Left renal pelvis (tissue), 4 donors: ENCODE measurements at places on chromosomes 4 and X.

GRCh38 chrX:9355739-9356138, 109.1 kb upstream of the TBL1X start:
- DNase-seq = no peak

DNA sequence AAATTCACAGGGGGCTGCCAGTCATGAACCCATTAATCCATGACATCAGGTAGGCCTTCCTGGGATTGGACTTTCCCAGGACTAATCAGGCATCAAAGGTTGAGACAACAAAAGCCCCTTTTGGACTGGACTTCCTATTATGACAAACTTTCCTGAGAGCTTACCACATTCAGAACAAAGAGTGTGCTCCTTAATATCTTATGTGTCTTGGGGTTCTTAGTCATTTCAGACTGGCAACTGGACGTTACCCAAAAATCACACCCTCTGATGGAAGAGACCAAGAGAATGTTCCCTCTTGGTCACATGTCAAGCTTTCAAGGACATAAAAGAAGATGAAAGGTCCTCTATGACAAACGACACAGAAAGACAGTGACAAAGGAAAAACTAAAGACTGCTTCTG, 31.6 kb upstream of the PPP1R2C start:
- DNase-seq = no peak

DNA sequence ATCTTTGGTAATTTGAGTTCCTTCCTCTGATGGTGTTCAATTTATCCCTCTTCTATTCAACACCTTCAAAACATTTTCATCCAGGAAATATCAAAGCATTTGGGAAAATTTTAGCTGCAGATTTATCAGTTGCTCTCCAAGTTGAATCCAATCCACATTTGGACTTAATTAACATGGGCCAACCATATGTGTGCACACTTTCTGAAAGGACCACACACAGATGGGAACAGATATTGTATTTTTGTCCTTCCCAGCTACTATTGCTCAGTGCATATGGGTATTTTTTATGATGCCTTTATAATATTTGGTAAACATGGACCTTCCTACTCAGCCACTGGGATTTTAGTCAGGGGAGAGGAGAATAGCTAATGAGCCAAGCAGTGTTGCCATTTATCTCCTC, 65.2 kb downstream of the GLRA2 start:
- no peak for DNase-seq

GRCh38 chr4:147942729-147943128, 210.8 kb downstream of the ARHGAP10 start:
- no peak for DNase-seq

- no peak for DNase-seq
Observed at GRCh38 chr4:185654311-185654710, 119.0 kb upstream of the PDLIM3 start.

DNA sequence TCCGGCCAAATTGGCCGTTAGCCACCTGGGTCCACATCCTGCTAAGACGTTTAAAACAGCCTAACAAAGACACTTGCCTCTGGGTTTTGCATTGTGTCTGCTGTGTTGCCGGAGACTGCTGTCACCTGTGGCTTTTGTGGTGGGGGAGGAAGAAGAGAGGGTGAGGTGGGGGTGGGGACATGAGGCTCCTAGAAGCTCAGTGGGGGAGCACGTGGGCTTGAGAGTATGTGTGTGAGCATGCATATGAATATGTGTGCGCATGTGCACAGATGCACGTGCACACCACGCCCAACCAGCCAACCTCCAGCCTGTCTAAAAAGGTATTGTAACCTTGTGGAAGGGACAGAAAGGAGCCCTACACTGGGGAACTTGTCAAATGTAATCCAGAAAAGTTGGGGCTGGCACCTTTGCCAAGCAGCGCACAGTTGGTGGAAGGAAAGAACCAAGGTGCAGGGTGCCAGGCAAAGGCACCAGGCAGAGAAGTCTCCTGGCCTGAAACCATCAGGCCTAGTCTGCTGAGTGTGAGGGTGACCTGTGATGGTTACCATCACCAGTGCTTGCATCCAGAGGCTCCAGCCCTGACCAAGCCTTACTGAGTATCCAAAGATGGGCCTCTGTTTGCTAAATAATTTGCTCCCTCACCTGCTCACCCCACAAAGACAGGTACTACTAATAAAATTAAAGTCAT, 10.1 kb upstream of the SASH3 start:
- DNase-seq = no peak

DNA sequence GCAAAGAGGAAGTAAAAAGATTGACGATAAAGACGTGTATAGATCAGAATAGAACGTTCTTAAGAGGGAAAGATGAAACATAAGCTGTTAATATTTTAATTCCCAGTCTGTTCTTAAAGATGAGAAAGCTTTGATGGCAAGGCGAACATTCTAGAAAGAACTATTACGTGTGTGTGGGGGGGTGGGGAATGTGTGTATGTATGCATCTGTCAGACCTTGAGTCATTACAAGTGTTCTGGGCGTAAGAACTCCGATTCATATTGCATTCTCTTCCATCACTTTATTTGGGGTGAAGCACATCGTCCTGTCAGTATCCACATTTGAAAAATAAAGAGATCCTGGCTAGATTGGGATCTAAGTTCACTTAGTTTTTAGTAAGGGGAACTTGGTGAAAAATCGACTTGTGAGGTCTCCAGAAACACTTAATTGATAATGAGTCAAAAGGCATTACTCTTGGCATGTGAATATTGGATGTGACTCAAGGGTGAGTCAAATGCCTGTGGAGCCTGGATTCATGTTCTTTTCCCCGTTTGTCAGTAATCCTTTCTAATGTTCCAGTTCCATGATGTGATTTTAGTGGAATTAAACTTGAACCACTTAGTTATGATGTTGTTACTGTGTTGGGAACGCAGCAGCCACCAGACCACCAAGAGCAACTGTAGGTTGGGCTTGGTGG, 3.1 kb downstream of the SMS start:
- no peak for DNase-seq

GRCh38 chrX:86910602-86911311, 606.8 kb upstream of the KLHL4 start:
- no peak for DNase-seq

- DNase-seq = no peak
Observed at GRCh38 chr4:24729119-24729730, 66.1 kb upstream of the SOD3 start.

GRCh38 chr4:37455301-37456131, 211.0 kb downstream of the NWD2 start:
- DNase-seq = no peak

GRCh38 chr4:126899331-126899801, 733.4 kb upstream of the INTU start:
- DNase-seq = no peak

GRCh38 chrX:112440277-112440676, 239.5 kb downstream of the LHFPL1 start:
- DNase-seq = no peak

DNA sequence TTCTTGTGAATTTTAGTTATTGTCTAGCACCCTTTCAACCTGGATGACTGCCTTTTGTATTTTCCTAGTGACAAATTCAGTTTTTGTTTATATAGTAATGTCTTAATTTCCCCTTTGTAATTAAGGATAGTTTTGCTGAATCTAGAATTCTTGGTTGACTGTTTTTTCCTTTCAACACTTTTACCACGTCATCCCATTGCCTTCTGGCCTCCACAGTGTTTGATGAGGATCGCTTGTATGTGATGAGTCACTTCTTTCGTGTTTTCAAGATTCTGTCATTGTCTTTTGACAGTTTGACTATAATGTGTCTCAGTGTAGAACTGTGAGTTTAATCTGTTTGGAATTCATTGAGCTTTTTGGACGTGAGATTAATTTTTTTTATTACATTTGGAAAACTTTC, 30.1 kb downstream of the KDM6A start:
- DNase-seq = no peak

- DNase-seq = no peak
Observed at GRCh38 chr4:151093203-151093602, 6.2 kb upstream of the RPS3A start.

DNA sequence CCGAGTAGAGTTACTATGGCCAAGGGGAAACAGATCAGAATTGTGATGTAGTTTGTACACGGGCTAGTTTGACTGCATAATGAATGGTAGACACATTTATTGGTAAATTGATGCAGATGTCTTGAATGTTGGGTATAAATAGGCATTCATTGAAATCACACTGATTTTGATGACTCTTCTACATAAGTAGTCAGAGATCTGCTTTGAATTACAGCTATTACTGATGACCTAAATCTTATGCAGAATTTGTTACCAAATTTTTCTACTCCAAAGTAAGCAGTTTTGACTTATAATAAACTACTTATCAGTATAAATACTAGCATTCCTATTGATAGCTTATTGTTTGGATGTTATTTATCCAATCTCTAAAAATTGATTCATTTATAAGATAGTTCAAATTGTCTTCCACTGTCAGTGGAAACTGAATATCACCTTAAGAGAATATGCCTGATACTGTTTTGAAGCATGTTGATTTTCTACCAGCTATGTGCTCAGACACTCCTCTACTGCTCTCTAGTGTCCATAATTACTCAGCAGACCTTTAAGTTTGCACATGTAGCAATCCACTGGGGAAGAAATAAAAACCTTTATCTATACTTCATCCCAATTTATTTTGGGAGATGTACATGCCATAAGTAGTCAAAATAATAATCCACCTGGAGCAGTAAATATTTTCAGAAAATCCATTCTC, 120.3 kb downstream of the RASL11B start:
- DNase-seq = no peak

DNA sequence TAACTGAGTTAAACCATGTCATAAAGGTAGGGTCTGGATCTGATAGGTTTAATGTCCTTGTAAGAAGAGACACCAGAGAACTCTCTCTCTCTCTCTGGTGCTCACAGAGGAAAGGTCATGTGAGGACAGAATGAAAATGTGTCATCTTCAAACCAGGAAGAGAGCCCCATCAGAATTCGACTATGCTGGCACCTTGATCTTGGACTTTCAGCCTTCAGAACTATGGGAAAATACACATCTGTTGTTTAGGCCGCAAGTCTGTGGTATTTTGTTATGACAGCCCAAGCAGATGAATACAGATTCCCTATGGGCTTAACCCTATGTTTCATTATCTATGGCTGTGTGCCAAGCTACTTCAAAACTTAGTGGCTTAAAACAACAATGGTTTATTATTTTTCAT, 105.5 kb upstream of the DDIT4L start:
- DNase-seq = no peak

DNA sequence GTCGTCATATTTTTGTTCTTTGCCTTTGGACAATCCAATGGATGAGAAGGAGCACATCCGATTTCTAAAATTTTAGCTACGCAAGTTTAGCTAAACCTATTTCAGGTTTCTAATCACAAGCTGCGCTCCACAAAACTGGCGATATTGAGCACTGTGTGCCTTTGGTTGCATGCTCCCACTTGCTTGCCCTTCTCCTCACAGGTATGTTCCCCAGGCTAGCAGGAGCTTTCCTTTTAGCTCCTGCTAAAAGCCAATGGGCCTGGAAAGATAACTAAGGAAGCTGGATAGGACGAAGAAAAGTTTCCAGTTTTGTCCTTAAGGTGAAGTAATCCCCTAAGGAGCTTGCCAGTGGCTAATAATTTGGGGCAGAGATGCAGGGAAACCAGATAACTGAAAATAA, 975.2 kb downstream of the FSTL5 start:
- DNase-seq = no peak
